ENCODE measurements at places on chromosomes 7 and 10.

DNA sequence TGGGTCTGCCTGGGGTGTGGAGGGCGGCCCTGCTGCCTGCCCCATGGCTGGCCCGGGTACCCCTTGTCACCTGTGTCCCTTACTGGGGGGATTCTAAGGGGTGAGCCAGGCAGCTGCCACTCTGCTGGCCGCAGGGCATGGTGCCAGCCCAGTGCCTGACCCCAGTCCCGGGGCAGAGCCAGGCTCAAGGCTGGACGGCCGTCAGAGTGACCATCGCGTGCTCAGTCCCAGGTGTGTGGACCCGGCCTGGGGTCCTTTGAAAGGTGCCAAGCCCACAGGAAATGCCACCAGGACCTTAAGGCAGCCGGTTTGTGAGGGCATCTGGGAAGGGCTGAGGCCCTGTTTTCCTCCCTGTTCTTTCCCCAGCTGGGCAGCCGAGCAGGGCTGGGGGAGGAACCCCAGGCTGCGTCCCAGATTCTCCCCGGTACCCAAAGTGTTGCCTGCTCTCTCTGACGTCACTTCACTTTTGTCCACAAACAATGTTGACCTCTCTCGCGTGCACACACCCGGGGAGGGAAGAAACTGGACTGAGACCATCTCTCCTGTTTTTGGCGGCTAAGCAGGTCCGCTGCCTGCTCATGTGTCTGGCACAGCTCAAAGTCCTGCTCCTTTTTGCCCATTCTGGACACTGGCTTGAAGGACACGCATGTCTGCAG, 37.6 kb downstream of the PAPOLB start:
- DNase-seq, result no peak

DNA sequence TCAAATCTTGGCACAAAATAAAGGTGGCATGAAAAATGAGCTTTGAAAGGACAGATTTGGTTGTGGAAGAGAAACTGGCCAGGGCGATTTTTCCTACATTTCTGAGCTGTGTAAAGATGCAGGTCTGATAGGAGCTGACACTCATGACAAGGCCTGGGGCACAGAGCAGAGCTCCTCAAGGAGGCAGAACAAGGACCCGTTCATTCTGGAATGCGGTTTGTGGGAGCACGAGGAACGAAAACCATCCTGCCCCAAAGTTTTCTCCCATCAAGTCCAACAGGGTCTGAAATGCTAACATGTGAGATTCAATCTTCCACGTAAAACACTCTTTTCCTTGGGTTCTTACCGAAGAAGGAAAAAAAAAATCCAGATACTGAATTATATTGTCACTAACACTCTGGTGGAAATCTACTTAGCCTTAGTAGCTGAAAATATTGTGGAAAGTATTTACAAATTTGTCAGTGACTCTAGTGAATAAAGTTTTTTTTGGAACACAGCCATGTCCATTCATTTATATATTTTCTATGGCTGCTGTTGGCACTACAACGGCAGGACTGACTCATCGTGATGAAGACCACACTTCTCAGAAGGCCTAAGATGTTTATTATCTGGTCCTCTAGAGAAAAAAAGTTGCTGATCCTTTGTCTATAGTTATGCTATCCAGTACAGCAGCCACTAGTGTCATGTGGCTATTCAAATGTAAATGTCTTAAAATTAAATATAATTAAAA, 215.7 kb downstream of the BAMBI start:
- DNase-seq, result no peak

DNA sequence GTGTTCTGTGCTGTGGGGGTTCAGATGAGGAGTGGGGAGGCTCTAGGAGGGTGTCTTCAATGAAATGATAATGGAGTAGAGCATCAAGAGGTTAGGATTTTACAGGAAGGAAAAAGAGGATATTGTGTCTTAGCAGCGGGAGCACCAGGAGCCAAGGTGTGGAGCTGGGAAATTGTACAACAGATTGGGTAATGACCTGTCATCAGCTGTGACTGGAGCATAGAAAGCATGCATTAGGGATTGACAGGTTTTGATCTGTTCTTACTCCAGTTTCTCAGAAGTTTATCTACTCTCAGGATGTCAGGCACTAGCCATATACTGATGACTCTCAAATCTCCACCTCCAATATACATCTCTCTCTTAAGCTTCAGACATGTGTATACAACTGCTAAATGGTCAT, 196.9 kb downstream of the ARHGAP12 start:
- DNase-seq, result no peak

DNA sequence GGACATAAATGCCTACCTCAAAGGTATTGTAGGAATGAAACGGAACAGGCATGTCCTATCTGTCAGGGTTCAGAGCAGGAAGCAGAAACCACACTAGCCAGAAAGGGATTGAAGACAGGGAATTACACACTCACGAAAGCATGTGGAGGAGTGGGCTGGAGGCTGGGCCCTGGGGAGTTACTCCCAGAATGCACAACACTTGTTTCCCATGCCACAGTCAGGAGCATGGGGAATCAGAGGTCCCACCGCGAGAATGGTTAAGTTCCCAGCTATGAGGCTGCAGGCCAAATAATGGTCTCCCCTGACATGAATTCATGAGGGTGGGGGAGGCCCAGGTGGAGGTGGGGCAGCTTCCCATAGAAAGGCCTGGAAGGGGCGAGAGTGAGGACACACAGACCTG, 212.7 kb downstream of the HERPUD2 start:
- no peak for DNase-seq

DNA sequence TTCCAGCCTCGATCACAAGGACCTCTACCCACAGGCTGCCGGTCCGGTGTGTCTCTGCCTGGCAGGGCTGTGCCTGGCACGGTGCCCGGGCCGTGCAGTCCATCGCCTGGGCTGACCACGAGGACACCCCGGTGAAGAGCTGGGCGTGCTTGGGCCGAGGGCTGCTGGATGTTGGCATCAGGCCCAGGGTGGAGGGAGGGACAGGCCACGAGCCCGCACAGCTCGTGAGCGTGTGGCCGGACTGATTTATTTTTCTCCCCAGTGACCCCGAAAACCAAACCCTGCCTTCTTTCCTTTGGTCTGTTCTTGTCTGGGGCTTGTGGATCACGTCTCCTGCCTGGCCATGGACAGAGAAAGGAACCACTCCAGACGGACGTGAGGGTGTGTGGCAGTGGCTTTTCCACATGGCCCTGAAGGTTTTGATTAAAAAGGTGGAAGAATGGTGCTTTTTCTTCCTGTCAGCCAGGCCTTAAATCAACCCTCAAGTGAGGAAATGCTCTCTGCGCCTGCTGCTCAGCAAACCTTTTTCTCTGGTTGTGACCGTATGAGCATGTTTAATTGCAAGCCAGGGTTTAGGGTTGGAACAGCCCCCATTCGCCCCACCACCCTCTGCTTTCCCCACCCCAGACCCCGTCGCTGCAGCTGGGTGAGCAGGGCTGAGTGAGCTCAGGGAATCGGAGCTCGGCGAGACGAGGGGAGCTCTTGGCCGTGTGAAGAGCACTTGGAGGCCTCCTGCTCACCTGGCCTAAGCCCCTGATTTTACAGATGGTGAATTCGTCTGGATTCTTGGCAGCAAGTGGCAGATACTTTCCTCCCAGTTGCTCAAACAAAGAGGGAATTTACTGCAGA, 130.1 kb downstream of the RGS10 start:
- no peak for DNase-seq

DNA sequence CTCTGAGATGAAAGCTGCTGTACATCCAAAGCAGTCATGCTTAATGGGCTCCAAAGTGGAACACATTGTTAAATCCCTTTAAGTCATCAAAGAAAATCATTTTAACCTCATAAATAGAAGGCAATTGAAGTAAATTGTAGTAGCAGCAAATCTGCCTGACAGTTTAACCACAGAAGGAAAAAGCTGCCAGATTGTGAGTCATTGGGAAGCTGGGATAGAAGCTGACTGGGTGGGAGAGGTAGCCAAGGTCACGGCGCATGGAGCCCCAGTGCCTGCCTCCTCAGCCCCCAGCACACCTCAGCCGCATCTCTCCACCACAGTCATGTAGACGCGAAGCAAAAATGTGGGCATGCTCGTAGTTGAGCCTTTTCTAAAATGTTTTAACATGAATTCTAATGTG, 44.0 kb downstream of the TARP start:
- no peak for DNase-seq

GRCh38 chr7:129851809-129852208, 101.0 kb downstream of the UBE2H start:
- DNase-seq, result no peak

- no peak for DNase-seq
Observed at GRCh38 chr7:92665926-92666325, 75.7 kb upstream of the FAM133B start.

GRCh38 chr10:73774637-73775036, 7.2 kb upstream of the CHCHD1 start:
- DNase-seq, result peak; percentile 67

All from CD4-positive, alpha-beta T cell treated with Interleukin-21 for 1 hour (primary cell).